Stimulated activated CD4-positive, alpha-beta T cell treated with anti-CD3 and anti-CD28 coated beads, Interleukin-1b, Interleukin-23, amount 100 ng/mL, for 1 hour (primary cell): ENCODE measurements at places on chromosomes 6 and 20.

DNA sequence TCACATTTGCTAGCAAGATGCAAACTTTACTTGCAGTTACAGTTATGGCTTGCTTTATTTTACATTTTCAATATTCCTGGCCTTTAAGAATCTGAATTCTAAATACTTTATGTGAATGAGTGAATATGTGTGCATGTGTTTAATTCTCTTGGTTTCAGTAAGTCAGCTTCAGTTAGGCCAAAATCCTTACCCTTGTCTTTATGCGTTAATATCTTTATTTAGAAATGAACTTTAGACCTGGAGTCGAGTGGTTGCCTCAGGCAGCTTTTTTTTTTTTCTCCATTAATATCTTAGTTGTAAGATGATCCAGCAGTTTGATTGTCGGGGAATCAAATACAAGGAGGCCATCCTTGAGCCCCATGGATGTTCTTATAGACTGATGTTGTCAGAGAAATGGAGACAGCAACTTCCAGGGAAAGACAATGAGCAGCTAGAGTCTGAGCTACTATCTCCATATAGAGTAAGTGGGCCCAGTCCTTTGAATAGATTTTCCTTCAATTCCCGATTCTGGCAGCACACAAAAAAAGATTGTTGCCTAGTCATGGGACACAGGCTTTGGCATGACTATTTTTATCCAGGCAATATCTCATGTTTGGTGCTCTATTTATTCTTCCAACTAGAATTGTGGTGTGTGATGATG, 398.0 kb downstream of the DHX35 start:
- DNase-seq, result no peak

GRCh38 chr6:47157653-47158219, 115.6 kb upstream of the ADGRF1 start:
- no peak for DNase-seq

- DNase-seq, result no peak
These were observed 1037.3 kb upstream of the FLRT3 start for GRCh38 chr20:15374682-15375081.

DNA sequence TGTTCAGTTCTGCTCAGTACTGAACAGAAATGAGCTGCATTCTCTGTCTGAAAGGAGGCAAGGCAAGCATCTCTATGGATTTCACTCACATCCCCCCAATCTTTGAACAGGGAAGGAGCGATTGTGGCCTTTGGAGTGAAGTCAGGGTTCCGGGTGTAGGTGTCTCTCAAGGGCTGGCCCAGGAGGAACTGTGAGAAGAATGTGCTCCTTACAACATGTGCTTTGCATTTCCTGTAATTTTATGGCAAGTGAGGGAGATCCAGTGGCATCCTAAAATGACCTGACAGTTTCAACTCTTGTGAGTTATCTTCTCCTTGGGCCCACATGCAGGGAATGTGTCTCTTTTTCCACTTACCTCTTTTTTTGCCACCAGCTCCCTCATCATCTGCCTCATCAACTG, 63.0 kb upstream of the RIN2 start:
- no peak for DNase-seq

DNA sequence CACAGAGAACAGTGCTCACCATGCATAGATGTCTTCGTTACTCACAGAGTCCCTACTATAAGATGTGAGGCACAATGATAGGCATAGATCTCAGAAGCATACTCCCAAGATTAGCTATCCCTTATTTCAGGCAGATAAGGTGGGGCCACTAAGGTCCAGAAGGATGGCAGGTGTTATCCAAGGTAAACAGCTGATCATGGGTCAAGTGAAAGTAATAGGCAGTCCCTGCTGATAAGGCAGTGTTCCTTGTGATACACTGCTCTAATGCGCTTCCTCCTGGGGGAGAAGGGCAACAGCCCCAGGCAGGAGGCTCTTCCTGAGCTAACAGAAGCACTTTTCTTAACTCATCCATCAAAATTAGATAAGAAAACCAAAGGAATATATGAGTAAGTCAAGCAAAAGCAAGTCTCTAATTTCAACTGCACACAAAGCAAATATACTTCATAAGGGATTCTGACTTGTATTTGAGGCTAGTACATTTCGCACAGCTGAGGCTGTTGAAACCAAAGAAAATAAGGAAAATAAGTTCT, 42.2 kb downstream of the METTL24 start:
- DNase-seq, result no peak

DNA sequence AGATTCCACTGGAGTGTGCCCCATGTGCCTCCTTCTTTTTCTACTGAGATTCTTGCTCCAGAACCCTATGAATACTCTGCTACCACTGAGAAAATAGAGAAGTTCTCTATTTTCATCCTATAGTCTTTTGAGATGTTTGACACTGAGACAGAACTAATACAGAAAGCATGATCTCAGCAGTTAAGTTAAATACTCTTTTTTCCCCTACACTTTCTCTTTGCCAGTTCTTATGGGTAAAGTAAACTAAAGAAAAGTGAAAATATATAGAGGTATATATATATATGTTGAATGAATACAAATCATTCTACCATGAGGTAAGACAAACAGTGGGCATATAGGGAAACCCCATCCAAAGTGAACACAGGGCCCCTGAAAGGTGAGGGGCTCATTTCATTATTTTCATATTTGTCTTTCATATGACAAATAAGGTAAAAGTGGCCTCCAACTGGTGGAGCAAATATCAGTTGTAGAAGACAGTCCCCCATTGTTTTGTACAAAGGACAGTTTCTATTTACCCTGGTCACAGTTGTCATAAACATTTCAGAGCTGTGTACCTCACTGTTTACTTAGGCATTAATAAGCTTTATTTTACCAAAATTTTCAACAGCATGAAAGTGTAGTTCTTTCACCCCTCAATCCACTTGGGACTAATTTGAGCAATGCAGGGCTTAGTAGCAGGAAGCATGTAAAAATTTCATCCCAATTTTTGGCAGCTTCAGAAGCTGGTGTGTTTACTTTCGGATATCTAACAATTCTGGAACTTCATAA, 188.3 kb upstream of the MARCKS start:
- DNase-seq, result no peak

GRCh38 chr6:114085211-114085610, 114.3 kb upstream of the HDAC2 start:
- DNase-seq, result no peak

DNA sequence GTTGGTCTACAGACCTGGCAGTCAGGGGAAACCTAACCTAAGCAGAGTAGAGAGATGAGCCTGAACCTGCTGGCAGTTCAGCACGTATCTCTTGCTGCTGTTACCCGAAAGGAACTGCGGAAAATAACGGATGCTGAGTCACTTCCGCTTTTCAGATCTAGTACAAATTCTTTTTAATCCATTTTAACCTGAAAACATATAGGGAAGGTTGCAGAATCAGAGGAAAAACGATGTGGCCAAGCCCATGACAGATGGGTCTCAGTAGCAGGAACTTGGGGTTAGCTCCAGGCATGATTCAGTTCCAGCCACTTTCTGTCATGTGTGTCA, 351.9 kb upstream of the PRND start:
- no peak for DNase-seq

DNA sequence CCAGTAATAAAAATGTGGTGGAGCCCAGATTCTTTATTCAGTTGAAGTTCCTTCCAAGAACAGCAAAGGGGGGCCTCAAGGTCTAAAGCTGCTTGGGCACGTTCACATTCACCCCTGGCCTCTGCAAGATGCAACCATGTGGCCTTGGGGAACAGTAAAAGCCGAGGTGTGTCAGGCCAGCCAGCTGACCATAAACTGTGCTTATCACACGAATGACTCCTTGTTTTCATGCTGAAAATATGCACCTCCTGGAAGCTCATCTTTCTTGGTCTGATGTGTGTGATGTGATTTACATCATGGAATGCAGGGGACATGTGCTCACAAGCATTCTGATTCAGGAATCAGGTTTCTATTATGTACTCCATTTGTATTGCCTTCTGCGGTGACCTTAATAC, 211.6 kb upstream of the MARCKS start:
- no peak for DNase-seq

DNA sequence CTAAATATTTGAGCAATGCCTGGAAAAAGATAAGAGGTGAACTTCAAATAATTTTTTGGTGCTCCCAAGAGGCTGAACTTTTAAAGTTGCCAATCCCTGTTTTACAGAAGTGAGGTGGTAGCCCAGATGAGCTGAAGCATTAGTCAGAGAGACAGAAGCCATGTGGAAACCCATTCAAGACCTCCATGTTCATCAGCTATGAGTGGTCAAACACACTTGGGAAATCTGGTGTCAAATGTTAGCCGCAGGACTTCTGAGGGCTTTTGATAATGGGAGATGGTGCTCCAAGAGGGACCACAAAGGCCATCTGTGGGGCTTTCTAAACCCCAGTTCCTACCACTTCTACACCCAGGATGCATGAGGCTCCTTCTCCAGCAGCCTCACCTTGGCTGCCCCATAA, 77.5 kb upstream of the MRPS10 start:
- DNase-seq, result no peak

DNA sequence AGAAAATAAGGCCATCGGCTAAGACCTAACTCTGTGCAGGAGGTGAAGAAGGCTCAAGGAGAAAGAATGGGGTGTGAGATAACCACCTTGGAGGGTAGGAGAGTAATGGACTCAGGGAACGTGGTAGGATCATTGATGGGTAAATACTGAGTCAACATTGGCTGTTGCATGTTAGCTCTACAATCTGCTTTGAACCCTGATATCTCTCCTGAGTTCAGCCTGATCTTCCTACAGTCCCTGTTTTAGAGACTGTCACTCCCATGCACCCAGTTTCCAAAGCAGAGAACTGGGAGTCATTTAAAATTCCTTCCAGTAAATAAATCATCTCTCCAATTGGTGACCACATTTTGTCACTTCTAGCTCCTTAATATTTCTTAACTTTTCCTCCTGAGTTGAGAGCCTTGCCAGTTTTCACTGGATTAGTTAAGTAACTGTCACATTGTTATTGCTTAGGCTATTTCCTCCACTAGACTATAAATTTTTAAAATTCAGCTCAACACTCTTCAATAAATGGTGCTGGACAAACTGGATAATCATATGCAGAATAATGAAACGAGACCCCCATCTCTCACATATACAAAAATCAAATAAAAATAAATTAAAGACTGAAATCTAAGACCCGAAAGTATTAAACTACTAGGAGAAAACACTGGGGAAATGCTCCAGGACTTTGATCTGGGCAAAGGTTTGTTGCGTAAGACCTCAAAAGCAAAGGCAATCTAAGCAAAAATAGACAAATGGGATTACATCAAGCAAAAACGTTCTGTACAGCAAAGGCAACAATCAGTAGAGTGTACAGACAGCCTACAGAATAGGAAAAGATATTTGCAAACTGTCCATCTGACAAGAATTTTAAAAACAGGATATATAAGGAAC, 138.9 kb upstream of the TMEM170B start:
- no peak for DNase-seq

DNA sequence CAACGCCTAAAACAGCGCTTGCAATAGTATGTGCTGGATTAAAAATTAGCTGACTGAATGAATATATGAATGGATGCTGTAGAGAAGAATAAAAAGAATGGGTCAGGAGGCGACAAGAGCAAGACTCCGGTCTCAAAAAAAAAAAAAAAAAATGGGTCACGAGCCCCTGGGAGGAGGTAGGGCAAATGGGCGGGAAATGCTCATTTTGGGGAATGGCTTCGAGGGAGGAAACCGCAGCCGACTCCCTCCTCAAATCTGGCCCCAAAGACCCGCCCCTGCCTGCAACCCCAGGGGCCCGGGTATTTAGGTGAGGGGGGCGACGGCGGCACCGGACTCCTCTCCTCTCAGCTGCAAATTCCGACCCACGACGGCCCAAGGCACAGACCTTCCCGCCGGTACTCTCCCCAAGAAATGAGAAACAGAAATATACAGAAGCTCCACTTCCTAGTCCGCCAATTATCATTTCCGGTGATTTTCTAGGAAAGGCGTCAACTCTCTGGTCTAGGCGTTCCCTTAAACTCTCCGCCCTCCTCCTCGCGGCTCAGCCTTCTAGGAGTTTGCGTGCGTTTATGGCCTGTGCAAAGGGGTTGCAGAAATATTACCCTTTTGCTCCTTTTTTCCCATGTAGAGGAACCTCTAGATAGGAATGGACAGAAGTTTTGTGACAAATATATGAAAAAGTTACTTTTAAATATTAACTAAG, at the start of gene ZNF311:
ZNF311 (minus strand) TSS at position 133 of the 703 bp plus-strand sequence. CDS start 1,361 bp downstream, outside the sequence.
- no peak for DNase-seq

GRCh38 chr6:51953246-51953645, 134.2 kb downstream of the PKHD1 start:
- no peak for DNase-seq
